ENCODE measurements at places on chromosomes 16 and 17.

DNA sequence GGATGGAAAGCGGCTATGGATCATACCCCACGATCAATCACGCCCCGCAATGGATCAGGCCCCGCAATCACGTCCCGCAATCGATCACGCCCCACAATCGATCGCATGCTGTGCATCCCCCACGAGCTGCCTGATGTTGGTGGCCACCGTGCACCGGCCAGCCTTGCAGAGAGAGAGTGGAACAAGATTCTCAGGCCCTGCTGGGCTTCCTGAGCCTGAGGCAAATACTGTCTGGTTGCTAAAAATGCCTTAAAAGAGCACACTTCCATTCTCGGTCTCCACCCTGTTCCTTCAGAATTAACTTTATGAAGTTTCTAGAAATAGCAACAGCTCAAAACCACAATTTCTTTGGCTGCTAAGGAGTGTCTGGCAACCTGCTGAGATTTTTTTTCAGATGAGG lies 81.5 kb downstream of the VPS53 start:
- no peak for DNase-seq
- H3K4me3 ChIP-seq = no peak overlapping the region
- peak overlapping the region; percentile 51 for H3K27ac ChIP-seq
- no peaks in the 10 kb centered on the region for H3K36me3 ChIP-seq
- H3K27me3 ChIP-seq = no peaks in the 10 kb centered on the region
- H3K4me1 ChIP-seq = peaks cover 8% of the 10 kb centered on the region

DNA sequence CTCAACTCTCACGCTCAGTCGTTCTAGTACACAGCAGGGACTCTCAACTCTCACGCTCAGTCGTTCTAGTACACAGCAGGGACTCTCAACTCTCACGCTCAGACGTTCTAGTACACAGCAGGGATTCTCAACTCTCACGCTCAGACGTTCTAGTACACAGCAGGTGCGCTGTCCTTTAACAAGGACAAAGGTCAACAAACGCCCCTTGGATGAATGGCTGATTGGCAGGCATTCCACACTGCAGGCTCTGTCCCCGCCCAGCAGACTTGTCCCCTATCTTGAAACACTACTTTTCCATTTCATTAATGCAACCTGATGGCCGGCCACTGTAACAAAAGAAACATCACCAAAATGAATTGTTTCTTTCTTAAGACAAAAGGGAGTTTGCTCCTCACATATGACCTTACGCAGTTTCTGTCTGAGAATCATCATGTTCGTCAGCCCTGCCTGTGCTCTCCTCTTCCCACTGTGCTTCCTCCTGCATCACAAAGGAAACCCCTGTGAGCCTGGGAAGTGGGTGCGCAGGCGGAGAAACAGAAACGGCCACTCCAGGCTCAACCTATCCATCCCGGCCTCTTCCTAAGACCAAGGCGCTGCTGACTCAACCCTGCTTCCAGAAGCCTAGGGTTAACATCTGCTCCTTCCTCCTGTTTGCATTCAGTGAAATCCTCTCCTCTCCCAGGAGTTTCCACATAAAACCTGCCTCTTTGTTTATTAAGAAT lies 59.8 kb downstream of the ANKRD11 start:
- H3K36me3 ChIP-seq = no peaks in the 10 kb centered on the region
- no peak overlapping the region for H3K4me3 ChIP-seq
- DNase-seq = no peak
- H3K27ac ChIP-seq = no peak overlapping the region
- no peaks in the 10 kb centered on the region for H3K27me3 ChIP-seq
- peaks cover 11% of the 10 kb centered on the region for H3K4me1 ChIP-seq

- H3K27me3 ChIP-seq = no peaks in the 10 kb centered on the region
- no peak for DNase-seq
- H3K27ac ChIP-seq = peak overlapping the region; percentile 16
- peaks cover 6% of the 10 kb centered on the region for H3K4me1 ChIP-seq
- no peaks in the 10 kb centered on the region for H3K36me3 ChIP-seq
Observed at GRCh38 chr16:85173981-85174751, 61.9 kb upstream of the CIBAR2 start.

GRCh38 chr16:79897104-79897452 lies 296.5 kb upstream of the MAF start:
- no peaks in the 10 kb centered on the region for H3K27me3 ChIP-seq
- no peaks in the 10 kb centered on the region for H3K4me1 ChIP-seq
- no peak overlapping the region for H3K4me3 ChIP-seq
- H3K36me3 ChIP-seq = no peaks in the 10 kb centered on the region
- H3K27ac ChIP-seq = no peak overlapping the region

DNA sequence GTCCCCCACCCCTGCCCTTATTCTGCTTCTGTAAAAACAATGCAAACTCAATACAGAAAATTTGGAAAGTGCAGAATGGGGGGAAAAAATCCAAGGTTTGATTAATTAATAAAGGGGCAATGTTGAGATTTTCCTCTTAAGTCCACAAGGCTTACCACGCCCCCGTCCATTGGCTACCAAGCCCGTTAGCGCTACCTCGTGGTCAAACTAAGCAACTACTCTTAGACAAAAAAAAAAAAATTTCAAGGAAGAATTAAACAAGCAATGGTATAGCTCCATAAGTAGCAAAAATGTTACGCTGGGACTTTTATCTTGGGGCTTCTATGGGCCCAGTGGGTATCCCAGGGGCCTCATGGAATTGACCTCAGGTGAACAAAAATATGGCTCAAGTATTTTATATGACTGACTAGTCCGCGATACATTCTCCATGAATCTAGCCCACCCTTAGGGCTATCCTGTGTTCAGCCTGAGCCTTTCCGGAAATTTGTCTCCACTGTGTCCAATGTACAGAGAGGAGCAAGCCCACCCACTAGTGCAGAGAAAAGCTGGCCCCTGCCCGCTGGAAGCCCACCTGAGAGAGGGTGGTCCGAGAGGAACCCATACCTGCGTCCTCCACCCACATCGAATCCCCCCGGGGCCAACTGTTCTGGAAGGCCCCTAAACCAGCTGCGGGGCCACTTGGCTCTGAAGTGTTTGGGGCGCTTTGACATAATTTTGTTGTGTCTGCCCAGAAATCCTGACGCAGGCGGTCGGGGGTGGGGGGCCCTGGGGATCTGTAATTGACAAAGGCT lies 19.1 kb upstream of the TEX2 start:
- H3K4me3 ChIP-seq = no peak overlapping the region
- H3K27ac ChIP-seq = no peak overlapping the region
- no peaks in the 10 kb centered on the region for H3K36me3 ChIP-seq
- H3K4me1 ChIP-seq = no peaks in the 10 kb centered on the region
- DNase-seq = no peak
- H3K27me3 ChIP-seq = no peaks in the 10 kb centered on the region

DNA sequence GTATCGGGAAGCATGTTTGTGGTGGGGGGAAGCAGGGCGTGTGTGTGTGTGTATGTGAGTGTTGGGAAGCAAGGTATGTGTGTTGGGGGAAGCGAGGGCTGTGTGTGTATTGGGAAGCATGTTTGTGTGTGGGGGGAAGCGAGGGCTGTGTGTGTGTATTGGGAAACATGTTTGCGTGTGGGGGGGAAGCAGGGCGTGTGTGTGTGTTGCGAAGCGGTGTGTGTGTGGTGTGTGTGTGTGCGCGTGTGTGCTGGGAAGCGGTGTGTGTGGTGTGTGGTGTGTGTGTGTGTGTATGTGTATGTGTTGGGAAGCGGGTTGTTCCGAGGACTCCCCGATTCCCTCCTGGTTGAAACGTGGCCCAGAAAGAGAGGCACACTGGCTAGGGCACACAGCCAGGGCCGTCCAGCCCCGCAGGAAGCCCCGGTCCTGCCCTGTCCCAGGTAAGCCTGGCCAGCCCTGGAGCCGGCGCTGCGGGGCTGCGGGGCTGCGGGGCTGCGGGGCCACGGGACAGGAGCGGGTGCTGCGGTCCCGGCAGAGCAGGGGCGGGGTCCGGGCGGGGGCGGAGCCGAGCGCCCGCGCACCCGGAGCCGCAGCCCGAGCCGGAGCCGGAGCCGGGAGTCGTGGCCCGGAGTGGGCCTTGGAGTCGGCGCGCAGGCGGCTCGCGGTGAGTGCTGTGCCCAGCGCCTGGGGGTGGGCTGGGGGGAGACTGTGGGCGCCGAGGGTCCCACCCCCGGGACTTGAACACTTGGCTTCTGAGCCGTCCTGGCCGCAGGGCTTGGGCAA lies at the start of gene NOD2:
NOD2 (plus strand) TSS at position 608 of the 783 bp plus-strand sequence. CDS start 5,890 bp downstream, outside the sequence.
- H3K4me1 ChIP-seq = peaks cover 15% of the 10 kb centered on the region
- H3K27me3 ChIP-seq = no peaks in the 10 kb centered on the region
- no peak within 1 kb of the TSS for H3K27ac ChIP-seq

- no peak overlapping the region for H3K27ac ChIP-seq
- H3K4me1 ChIP-seq = no peaks in the 10 kb centered on the region
- no peak for DNase-seq
- H3K36me3 ChIP-seq = peaks cover 51% of the 10 kb centered on the region
Observed at GRCh38 chr17:56894859-56895455, 18.9 kb downstream of the TRIM25 start.

DNA sequence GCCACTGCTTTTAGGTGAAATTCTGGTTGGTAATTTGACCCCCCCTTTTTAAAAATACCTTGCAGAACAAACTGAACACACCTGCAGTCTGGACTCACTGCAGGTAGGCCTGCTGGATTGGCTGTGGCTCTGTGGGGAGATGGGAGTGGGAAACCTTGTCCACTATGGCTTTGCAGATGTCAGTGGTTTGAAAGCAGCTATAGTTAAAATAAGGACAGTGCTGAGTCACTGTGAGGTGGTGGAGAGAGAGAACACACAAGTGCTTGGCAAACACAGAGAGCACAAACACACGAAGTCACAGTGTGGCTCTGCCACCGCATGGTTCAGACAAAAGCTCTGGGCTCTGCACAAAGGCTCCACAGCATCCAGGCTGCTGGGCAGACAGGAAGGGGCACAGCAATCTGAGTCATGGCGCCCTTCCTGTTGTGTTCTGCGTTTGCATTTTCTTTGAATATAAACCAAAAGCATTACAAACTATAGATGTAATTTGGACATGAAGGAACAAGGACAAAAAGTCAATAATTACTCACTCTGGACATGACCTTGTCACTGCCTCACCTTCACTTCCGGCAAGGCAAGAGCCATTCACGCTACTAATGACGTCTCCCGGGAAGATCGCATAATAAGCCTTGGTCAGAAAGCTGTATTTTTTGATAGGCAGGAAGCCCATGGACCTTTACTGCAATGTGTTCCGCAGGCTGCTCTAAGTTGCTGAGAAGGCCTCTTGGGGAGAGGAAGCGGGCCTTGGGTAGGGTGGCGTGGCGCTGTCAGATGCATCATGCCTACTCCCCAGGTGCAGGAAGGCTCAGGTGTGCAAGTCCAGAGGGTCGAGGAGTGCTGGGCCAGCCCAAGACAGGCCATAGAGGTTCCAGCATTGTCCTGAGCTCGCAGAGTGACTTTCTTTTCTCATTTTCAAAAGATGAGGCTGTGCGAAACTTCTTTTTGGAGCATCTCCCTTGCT lies 60.1 kb upstream of the MED9 start:
- peaks cover 24% of the 10 kb centered on the region for H3K4me1 ChIP-seq
- H3K4me3 ChIP-seq = no peak overlapping the region
- no peaks in the 10 kb centered on the region for H3K36me3 ChIP-seq
- H3K27ac ChIP-seq = no peak overlapping the region

DNA sequence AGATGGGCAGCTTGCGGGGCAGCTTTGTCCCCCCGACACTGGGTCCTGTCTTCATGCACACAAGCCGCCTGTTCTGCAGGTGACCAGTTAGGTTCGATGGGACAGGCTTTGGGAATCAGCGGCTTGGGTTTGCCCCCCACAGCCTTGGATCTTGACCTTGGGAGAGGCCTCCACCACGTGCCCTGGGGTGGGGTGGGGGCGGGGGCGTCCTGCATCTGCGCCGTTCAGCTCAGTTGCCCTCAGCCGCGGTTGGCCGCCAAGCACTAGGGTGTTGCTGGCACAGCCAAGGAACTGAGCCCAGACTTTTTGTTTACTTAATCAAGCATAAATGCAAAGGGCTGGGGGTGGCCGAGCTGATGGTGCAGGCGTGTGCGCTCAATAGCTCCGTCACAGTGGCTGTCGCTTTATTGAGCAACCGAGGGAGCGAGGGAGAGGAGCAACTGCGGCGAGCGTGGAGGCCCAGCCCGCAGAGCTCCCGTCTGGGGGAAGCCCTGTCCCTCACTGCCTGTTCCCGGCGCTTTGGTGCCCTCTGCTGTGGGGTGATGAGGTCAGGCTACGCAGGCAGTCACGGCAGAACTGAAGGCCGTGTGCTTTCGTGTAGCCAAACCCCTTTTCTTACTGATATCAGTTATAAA lies 33.9 kb downstream of the JPH3 start:
- H3K4me1 ChIP-seq = peaks cover 3% of the 10 kb centered on the region
- peak overlapping the region; percentile 46 for H3K4me3 ChIP-seq
- H3K27me3 ChIP-seq = no peaks in the 10 kb centered on the region
- DNase-seq = peak; percentile 55
- H3K36me3 ChIP-seq = no peaks in the 10 kb centered on the region

DNA sequence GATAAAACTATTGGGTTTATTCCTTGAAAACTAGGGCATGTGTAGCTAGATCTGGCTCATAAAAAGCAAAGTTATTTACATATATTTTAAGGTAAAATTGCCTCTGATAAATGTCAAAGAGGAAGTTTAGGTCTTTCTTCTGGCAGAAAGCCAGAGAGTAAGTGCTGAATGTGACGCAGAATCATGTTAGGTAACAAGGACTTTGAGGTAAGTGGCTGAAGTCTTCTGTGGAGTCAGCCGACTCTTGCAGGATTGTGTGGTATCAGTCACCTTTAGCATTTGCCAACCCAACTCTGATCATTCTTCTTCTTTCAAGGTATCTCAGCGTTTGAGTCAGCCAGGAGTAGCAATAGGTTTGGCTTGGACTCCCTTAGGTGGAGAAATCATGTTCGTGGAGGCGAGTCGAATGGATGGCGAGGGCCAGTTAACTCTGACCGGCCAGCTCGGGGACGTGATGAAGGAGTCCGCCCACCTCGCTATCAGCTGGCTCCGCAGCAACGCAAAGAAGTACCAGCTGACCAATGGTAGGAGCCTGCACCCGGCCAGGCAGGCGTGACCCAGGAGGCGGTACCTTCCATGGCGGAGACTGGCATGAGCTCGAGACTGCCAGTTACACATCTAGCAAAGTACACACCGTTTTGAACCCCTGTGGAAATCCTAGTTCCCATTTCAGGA lies 37.9 kb downstream of the SIAH1 start:
- no peaks in the 10 kb centered on the region for H3K27me3 ChIP-seq
- peaks cover 18% of the 10 kb centered on the region for H3K36me3 ChIP-seq
- H3K4me1 ChIP-seq = no peaks in the 10 kb centered on the region
- H3K27ac ChIP-seq = no peak overlapping the region

DNA sequence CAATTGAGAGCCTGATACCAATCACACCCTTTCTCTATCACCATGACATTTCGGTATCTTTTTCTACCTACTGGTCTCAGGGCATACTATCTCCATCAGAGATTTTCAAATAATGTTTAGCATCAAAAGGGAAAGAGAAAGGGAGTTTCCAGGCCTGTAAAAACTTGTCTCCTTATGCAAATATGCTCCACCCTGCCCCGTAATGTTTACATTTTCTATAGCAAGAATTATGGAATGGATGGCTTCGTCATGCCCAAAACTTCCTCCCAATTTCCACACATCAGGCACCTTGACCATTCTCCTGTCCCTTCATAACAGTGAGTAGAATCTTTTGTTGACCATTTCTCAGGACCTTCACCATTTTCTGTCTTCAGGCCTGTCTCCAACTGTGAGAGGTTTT lies 30.9 kb upstream of the HLF start:
- no peak for DNase-seq
- no peaks in the 10 kb centered on the region for H3K27me3 ChIP-seq
- peaks cover 10% of the 10 kb centered on the region for H3K4me1 ChIP-seq
- no peak overlapping the region for H3K4me3 ChIP-seq
- no peak overlapping the region for H3K27ac ChIP-seq
